ENCODE measurements at places on chromosomes 2 and 18.

DNA sequence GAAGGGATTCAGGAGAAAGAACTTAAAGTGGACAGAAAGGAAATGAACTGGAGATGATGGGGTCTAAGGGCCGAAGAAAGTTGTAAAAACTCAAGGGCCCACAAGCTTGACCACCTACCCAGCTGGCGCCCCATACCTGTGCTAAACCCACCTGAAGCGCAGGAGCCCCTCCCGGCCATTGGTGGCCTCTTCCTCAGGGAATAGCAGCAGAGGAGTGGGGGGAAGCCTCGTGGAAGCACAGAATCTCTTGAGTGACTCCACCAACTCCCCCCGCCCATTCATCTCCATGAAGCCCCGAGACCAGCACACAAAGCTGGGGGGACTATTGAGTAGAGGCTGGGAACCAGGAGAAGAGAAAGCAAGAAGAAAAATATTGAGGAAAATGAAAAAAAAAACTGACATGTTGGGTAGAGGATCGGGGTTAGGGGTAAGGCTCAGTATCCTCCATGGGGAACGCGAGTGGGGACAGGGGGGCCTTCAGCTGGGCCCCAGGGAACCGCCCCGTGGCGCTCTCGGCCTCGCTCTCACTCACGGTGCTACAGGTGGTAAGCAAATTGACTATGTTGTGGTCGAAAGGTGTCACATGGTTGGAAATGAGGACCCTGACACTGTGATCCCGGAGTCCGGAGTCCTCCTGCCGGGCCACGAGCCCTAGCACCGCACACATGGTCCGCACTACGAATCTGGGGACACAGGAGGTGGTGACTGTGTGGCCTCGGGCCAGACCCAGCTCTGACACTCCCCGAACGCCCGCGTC lies 728 bp downstream of the AUP1 start:
- H3K36me3 ChIP-seq = peaks cover 65% of the 10 kb centered on the region
- no peaks in the 10 kb centered on the region for H3K27me3 ChIP-seq
- H3K27ac ChIP-seq = peak overlapping the region; percentile 94
- peak; percentile 28 for DNase-seq
- H3K4me3 ChIP-seq = peak overlapping the region; percentile 96

GRCh38 chr2:134361648-134362047 lies 107.8 kb downstream of the MGAT5 start:
- H3K27me3 ChIP-seq = no peaks in the 10 kb centered on the region
- H3K4me1 ChIP-seq = no peaks in the 10 kb centered on the region
- DNase-seq = no peak
- H3K4me3 ChIP-seq = no peak overlapping the region
- no peak overlapping the region for H3K27ac ChIP-seq
- no peaks in the 10 kb centered on the region for H3K36me3 ChIP-seq

GRCh38 chr2:28442328-28442727 lies 49.7 kb downstream of the FOSL2 start:
- H3K27me3 ChIP-seq = peaks cover 39% of the 10 kb centered on the region
- peaks cover 10% of the 10 kb centered on the region for H3K4me1 ChIP-seq
- H3K4me3 ChIP-seq = no peak overlapping the region
- no peaks in the 10 kb centered on the region for H3K36me3 ChIP-seq
- no peak overlapping the region for H3K27ac ChIP-seq
- no peak for DNase-seq

- H3K4me1 ChIP-seq = no peaks in the 10 kb centered on the region
- DNase-seq = no peak
- no peaks in the 10 kb centered on the region for H3K27me3 ChIP-seq
- H3K27ac ChIP-seq = no peak overlapping the region
- H3K4me3 ChIP-seq = no peak overlapping the region
These were observed 137.8 kb upstream of the SKOR2 start for GRCh38 chr18:47389210-47389609.

GRCh38 chr2:18516112-18516511 lies 44.3 kb downstream of the RDH14 start:
- H3K36me3 ChIP-seq = no peaks in the 10 kb centered on the region
- no peaks in the 10 kb centered on the region for H3K27me3 ChIP-seq
- no peak overlapping the region for H3K4me3 ChIP-seq
- H3K27ac ChIP-seq = no peak overlapping the region
- DNase-seq = no peak
